ENCODE measurements at places on chromosomes 16 and 17. TPM values are rescaled to one million over a fixed set of nuclear protein-coding genes. Genes with fewer than 3 reads are reported as not detected.

GRCh38 chr17:30363715-30364202, 15.0 kb upstream of the CPD start:
- H3K27ac ChIP-seq: no peak overlapping the region
- H3K4me3 ChIP-seq: no peak overlapping the region
- H3K36me3 ChIP-seq: no peaks in the 10 kb centered on the region
- no peak for DNase-seq
- H3K27me3 ChIP-seq: no peaks in the 10 kb centered on the region
- no peaks in the 10 kb centered on the region for H3K4me1 ChIP-seq

- peak overlapping the region; percentile 38 for H3K4me3 ChIP-seq
- peak overlapping the region; percentile 26 for H3K27ac ChIP-seq
- H3K27me3 ChIP-seq: no peaks in the 10 kb centered on the region
- DNase-seq: no peak
- H3K4me1 ChIP-seq: peaks cover 19% of the 10 kb centered on the region
- H3K36me3 ChIP-seq: peaks cover 34% of the 10 kb centered on the region
Measured at GRCh38 chr16:4767872-4768548, 1.0 kb upstream of the ZNF500 start.

RDM1 gene
- 0.50 TPM for total RNA-seq

MYL4 gene
- 2.2 TPM for total RNA-seq

GRCh38 chr17:53193044-53193443, 629.7 kb upstream of the KIF2B start:
- H3K27me3 ChIP-seq: no peaks in the 10 kb centered on the region
- no peaks in the 10 kb centered on the region for H3K36me3 ChIP-seq
- no peaks in the 10 kb centered on the region for H3K4me1 ChIP-seq
- H3K27ac ChIP-seq: no peak overlapping the region
- no peak overlapping the region for H3K4me3 ChIP-seq

HOXB7 gene
- 28.4 TPM for total RNA-seq

GRCh38 chr16:49453021-49453420, 79.4 kb downstream of the C16orf78 start:
- no peak overlapping the region for H3K4me3 ChIP-seq
- H3K27me3 ChIP-seq: peaks cover 6% of the 10 kb centered on the region
- DNase-seq: no peak

ABCA3 gene
- total RNA-seq: not detected

PTX4 gene
- not detected for total RNA-seq

DNA sequence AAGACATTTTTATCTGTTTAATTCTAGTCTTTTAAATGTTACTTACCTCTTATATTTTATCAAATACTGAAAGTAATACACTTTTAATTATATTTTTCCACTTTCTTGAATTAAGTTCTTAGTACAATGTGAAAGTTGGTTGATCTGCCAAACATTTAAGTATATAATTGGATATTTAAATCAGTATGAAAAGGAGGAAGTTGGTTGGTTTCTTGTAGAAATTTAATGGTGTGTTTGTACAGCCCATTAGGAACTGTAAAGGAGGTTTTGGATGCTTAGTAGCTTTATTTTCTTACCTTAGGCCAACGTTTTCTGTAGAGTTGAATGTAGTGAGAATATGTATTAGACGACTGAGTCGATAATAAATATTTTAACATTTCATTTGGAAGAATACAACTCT, 5.4 kb downstream of the NFATC3 start:
- no peak overlapping the region for H3K27ac ChIP-seq
- H3K4me1 ChIP-seq: peaks cover 16% of the 10 kb centered on the region
- DNase-seq: no peak
- H3K4me3 ChIP-seq: no peak overlapping the region
- H3K27me3 ChIP-seq: no peaks in the 10 kb centered on the region

- DNase-seq: no peak
- no peak overlapping the region for H3K4me3 ChIP-seq
- no peaks in the 10 kb centered on the region for H3K36me3 ChIP-seq
- no peaks in the 10 kb centered on the region for H3K27me3 ChIP-seq
- H3K27ac ChIP-seq: no peak overlapping the region
Measured at GRCh38 chr17:17440938-17441675, 35.7 kb upstream of the MED9 start.

GRCh38 chr16:56632156-56632847, at the start of gene MT1M:
TSS of gene MT1M (plus strand) at chr16:56632659. CDS start at chr16:56632732, 73 bp downstream.
- H3K4me1 ChIP-seq: peaks cover 10% of the 10 kb centered on the region
- H3K27me3 ChIP-seq: peaks cover 2% of the 10 kb centered on the region
- H3K36me3 ChIP-seq: no peaks in the 10 kb centered on the region
- no peak for DNase-seq

DNA sequence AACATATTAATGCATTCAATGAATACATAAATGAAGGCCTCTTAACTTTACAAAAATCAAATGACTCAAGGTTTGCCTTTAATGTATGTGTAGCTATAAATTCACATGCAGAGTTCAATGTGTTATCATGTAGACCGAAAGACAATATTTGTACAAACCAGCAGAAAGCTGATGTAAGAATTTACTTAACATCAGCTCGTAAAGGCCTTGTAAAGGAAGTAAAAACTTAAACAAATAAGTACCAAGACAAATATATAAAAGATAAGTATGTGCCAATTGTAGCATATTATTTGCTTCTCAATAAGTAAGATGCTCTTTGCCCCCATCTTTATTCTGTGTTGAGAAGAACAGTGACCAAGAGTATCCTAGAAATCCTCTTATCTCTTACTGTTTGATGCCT, 105.7 kb downstream of the SYCE1L start:
- H3K4me3 ChIP-seq: no peak overlapping the region
- no peaks in the 10 kb centered on the region for H3K36me3 ChIP-seq
- H3K27ac ChIP-seq: no peak overlapping the region
- peaks cover 31% of the 10 kb centered on the region for H3K4me1 ChIP-seq
- DNase-seq: no peak
- H3K27me3 ChIP-seq: no peaks in the 10 kb centered on the region
